ENCODE measurements at places on chromosomes 2 and 18.

GRCh38 chr2:233288663-233289062, 19.0 kb upstream of the SAG start:
- no peak for DNase-seq

- no peak for DNase-seq
Measured at GRCh38 chr2:175253871-175254270, 72.4 kb upstream of the ATP5MC3 start.

GRCh38 chr2:8300216-8300615, 381.6 kb upstream of the ID2 start:
- no peak for DNase-seq

GRCh38 chr2:100902817-100903405, 83.0 kb downstream of the NPAS2 start:
- peak; percentile 91 for DNase-seq

DNA sequence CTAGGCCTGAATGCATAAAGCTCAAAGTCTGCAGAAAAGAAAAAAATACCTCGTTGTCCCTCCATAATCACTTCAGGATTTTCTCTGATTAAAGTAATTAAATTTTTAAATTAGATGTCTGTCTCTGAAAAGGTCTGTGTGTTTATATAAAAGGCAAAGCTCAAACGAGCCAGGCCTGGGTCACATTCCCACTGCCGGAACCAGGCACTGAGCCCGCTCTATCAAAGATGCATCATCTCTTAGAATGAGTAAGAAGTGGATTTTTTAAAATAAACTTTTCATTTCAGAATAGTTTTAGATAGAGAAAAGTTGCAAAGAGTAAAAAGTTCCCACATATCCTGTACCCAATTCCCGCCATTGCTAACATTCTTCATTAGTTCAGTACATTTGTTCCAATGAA, 202.1 kb upstream of the KYNU start:
- no peak for DNase-seq

Data from urothelium cell line (cell line).